Endothelial cell of coronary artery (primary cell): ENCODE measurements at places on chromosomes 6 and 20. TPM values are rescaled to one million over a fixed set of nuclear protein-coding genes. Genes with fewer than 3 reads are reported as not detected.

The DEF6 gene
- total RNA-seq = 0.28 and 0.36 TPM in 2 replicates

The LAMA4 gene
- total RNA-seq = 491 and 644 TPM in 2 replicates

The PFDN4 gene
- 79.2 and 88.1 TPM in 2 replicates for total RNA-seq

The LST1 gene
- total RNA-seq = 0.72 and 1.0 TPM in 2 replicates

The NANP gene
- 6.6 and 7.1 TPM in 2 replicates for total RNA-seq

The STK4 gene
- total RNA-seq = 17.4 and 26.2 TPM in 2 replicates

The DLL1 gene
- total RNA-seq = 0.75 and 2.4 TPM in 2 replicates

The PGC gene
- not detected in 2 replicates for total RNA-seq

The HTR1E gene
- total RNA-seq = not detected in 2 replicates

The MLN gene
- total RNA-seq = not detected in 2 replicates

The APOBEC2 gene
- not detected in 2 replicates for total RNA-seq

The GMDS gene
- 9.7 and 12.2 TPM in 2 replicates for total RNA-seq

The STX11 gene
- 5.7 and 10.4 TPM in 2 replicates for total RNA-seq

The PHACTR3 gene
- total RNA-seq = not detected in 2 replicates

The CARMIL1 gene
- 2.2 and 7.0 TPM in 2 replicates for total RNA-seq

The TXNDC5 gene
- total RNA-seq = 1,055 and 1,190 TPM in 2 replicates

The HMGCLL1 gene
- under 0.01 TPM in 1 of 2 replicates, not detected in the other for total RNA-seq

The JPH2 gene
- 0.09 TPM in 1 of 2 replicates, not detected in the other for total RNA-seq

The DOK5 gene
- total RNA-seq = 0.36 and 1.2 TPM in 2 replicates

The PRDM13 gene
- not detected in 2 replicates for total RNA-seq

The SEL1L2 gene
- not detected in 2 replicates for total RNA-seq

The C20orf96 gene
- total RNA-seq = 3.4 and 3.5 TPM in 2 replicates

The SNX21 gene
- 13.6 and 19.0 TPM in 2 replicates for total RNA-seq

The C20orf144 gene
- 0.09 TPM in 2 replicates for total RNA-seq

The PAK5 gene
- total RNA-seq = not detected in 2 replicates

The EPB41L1 gene
- total RNA-seq = 4.2 and 17.8 TPM in 2 replicates

The FAM184A gene
- total RNA-seq = 0.18 and 0.19 TPM in 2 replicates

The IGF2R gene
- total RNA-seq = 56.5 and 105 TPM in 2 replicates

The IL17F gene
- not detected in 2 replicates for total RNA-seq

The SPAG4 gene
- total RNA-seq = 5.1 and 23.5 TPM in 2 replicates
